ENCODE measurements at places on chromosomes 2 and 18. TPM values are rescaled to one million over a fixed set of nuclear protein-coding genes. Genes with fewer than 3 reads are reported as not detected.

DNA sequence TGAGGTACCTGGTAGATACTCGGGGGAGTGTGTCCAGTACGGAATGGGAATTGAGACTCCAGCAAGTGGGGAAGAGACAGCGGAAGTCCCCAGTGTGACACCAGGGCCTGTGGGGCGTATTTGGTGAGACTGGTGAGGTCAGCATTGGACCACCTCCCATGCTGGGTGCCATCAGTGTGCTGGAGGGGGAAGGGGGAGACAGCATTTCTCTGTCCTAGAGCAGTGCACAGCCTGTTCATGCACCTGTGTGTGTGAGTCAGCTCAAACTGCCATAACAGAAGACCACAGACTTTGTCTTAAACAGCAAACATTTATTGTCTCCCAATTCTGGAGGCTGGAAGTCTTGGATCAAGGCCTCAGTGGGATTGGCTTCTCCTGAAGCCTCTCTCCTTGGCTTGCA, 301.8 kb downstream of the GBX2 start:
- no peak for DNase-seq
- no peak overlapping the region for H3K27ac ChIP-seq
- no peaks in the 10 kb centered on the region for H3K36me3 ChIP-seq
- H3K4me3 ChIP-seq: no peak overlapping the region
- peaks cover 8% of the 10 kb centered on the region for H3K4me1 ChIP-seq
- no peaks in the 10 kb centered on the region for H3K27me3 ChIP-seq

The ZAP70 gene
- 2.7 TPM for total RNA-seq

The SCN2A gene
- 0.95 TPM for total RNA-seq

DNA sequence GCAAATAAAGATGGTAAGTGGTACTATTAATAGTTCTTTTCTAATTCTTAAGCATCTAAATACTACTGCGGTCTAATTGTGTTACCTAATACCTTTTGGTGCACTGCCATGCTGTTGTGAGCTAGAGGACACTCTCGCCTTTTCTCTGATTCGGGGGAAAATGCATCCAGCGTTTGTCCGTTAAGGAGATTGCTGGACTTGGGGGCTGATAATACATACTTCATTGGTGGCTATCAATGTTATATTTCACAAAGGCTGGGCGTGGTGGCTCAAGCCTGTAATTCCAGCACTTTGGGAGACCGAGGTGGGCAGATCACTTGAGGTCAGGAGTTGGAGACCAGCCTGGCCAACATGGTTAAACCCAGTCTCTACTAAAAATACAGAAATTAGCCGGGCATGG, 141.7 kb upstream of the TWIST2 start:
- no peak for DNase-seq
- H3K4me1 ChIP-seq: no peaks in the 10 kb centered on the region
- no peaks in the 10 kb centered on the region for H3K27me3 ChIP-seq
- no peaks in the 10 kb centered on the region for H3K36me3 ChIP-seq
- no peak overlapping the region for H3K27ac ChIP-seq

DNA sequence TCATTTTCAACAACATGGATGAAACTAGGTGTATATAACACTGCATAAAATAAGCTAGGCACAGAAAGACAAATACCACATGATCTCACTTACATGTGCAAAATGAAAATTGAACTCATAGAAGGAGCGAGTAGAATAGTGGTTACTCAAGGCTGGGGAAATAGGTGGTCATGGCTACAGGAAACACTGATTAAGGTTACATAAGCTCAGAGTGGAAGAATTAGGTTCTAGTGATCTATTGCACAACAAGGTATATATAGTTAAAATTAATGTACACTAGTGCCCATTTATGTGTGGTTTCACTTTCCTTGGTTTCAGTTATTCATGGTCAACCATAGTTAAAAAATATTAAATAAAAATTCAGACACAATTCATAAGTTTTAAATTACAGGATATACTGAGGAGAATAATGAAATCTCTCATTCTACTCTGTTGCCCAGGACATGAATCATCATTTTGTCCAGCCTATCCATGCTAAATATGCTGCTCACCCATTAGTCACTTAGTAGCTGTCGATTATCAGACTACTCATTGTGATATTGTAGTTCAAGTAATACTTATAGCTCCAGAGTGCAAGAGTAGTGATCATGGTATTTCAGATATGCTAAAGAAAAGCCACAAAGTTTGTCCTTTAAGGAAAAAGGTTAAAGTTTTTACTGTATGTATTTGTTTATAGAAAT, 1530.9 kb upstream of the LRRTM1 start:
- no peaks in the 10 kb centered on the region for H3K27me3 ChIP-seq
- H3K4me3 ChIP-seq: no peak overlapping the region
- H3K27ac ChIP-seq: no peak overlapping the region
- no peaks in the 10 kb centered on the region for H3K4me1 ChIP-seq

DNA sequence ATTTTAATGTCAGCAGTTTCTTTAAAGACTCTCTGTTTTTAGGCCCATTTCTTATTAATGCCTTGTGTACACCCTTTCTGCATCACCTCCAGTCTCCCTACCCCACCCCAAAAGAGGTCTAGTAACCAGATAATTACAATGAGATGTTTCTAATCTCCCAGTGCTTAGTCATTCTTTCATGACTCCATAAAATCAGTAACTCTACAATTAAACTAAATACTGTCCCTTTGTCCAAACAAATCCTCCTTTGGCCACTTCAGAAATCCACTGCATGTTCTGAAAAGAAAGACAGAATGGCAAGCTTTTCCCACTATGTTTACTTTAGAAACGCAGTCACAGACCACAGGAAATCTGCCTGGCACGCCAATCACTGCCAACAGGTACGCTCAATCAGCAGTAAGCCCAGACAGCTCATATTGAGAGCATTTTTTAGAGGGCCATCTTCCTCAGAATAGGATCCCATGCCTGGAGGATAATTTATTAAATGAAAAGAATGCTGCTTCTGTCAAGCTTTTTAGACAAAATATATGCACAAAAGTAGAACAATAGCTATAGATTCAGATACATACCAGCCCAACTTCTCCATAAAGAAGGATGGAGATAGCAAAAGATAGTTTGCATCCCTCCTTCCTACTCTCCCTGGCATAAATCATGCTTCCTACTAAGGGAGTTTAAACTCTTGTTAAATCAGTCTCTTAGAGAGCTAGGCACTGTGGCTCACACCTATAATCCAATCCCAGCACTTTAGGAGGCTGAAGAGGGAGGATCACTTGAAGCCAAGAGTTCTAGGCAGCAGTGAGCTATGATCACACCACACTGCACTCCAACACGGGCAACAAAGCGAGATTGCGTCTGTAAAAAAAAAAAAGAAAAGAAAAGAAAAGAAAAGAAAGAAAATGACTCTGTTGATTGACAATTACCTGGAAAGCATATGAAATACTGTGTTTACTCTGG, 14.6 kb downstream of the CLASP1 start:
- no peak for DNase-seq
- H3K27me3 ChIP-seq: no peaks in the 10 kb centered on the region
- H3K4me1 ChIP-seq: peaks cover 7% of the 10 kb centered on the region
- peak overlapping the region; percentile 17 for H3K27ac ChIP-seq
- no peak overlapping the region for H3K4me3 ChIP-seq

DNA sequence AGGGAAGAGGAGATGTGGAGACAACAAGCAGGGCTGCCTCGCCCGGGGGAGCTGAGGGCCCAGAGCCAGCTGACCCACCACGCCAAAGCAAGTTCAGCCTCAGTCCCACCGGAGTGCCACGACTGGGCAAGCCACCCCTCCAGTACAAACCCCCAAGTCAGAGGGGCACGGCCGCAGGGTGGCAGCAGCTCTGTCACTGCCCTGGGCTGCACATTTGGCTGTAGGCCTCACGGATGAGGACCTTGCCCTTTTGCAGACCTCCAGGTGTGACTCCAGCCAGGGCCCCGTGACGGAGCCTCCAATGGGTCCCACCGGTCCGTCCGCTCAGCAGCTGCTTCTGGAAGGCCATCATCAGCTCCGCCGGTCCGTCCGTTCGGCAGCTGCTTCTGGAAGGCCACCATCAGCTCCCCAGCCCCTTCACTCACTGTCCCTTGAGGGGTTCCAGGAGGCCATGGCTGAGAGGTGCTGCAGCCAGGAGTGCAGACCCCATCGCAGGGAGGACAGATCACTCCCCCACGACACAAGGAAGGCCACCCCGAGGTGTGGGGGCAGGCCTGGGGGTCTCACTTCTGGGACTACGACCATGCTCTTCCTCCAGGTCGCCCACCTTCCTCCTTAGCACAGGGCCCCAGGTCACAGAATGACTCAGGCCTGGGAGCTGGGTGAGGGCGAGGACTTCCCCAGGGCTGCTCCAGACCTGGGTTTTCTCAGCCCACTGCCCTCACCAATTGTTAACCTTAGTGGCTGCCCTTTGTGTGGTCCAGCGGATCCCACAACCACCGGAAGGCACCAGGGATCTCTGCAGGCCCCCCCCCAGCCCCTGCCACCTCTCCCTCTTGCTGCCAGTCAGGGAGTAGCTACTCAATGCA, 24.6 kb upstream of the STK25 start:
- no peak overlapping the region for H3K27ac ChIP-seq
- H3K36me3 ChIP-seq: no peaks in the 10 kb centered on the region
- no peaks in the 10 kb centered on the region for H3K4me1 ChIP-seq
- H3K27me3 ChIP-seq: no peaks in the 10 kb centered on the region
- no peak for DNase-seq

- H3K27ac ChIP-seq: no peak overlapping the region
- H3K36me3 ChIP-seq: no peaks in the 10 kb centered on the region
- no peaks in the 10 kb centered on the region for H3K4me1 ChIP-seq
- no peaks in the 10 kb centered on the region for H3K27me3 ChIP-seq
- no peak for DNase-seq
Observed at GRCh38 chr2:2175381-2176090, 155.5 kb downstream of the MYT1L start.

GRCh38 chr18:11714244-11714918, 25.3 kb downstream of the GNAL start:
- H3K27me3 ChIP-seq: no peaks in the 10 kb centered on the region
- H3K36me3 ChIP-seq: no peaks in the 10 kb centered on the region
- no peak overlapping the region for H3K27ac ChIP-seq
- DNase-seq: no peak

- H3K36me3 ChIP-seq: peaks cover 73% of the 10 kb centered on the region
- no peaks in the 10 kb centered on the region for H3K27me3 ChIP-seq
- no peak for DNase-seq
- no peaks in the 10 kb centered on the region for H3K4me1 ChIP-seq
Observed at GRCh38 chr2:40166006-40166405, 285.9 kb downstream of the SLC8A1 start.

DNA sequence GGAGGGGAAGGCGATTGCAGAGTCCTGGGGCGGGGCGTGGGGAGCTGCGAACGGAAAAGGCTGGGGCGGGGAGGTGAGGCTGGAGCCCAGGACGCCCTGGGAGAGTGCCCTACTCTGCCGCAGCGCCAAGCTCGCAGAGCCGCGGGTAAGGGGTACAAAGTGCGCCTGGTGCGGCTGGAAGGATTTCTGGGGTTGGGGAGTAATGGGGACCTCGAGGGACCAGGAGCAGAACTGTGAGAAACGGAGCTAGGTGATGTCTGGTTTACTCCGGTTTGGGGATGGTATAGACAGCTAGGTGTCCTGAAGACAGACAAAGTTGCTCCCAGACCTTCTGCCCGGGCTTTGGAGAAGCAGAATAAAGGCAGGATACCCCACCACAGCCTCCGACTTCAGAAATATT, 718 bp upstream of the NXPH2 start:
- H3K27me3 ChIP-seq: peaks cover 53% of the 10 kb centered on the region
- no peaks in the 10 kb centered on the region for H3K36me3 ChIP-seq
- peak overlapping the region; percentile 50 for H3K4me3 ChIP-seq
- H3K27ac ChIP-seq: no peak overlapping the region
- peaks cover 13% of the 10 kb centered on the region for H3K4me1 ChIP-seq

- no peak overlapping the region for H3K4me3 ChIP-seq
- DNase-seq: peak; percentile 91
- H3K4me1 ChIP-seq: peaks cover 17% of the 10 kb centered on the region
- no peaks in the 10 kb centered on the region for H3K36me3 ChIP-seq
- H3K27ac ChIP-seq: peak overlapping the region; percentile 56
Observed at GRCh38 chr2:127651971-127652550, 6.1 kb downstream of the GPR17 start.
